ENCODE measurements at places on chromosomes 3 and 15.

GRCh38 chr3:99637368-99638111, 854 bp upstream of the COL8A1 start:
- no peak for DNase-seq

DNA sequence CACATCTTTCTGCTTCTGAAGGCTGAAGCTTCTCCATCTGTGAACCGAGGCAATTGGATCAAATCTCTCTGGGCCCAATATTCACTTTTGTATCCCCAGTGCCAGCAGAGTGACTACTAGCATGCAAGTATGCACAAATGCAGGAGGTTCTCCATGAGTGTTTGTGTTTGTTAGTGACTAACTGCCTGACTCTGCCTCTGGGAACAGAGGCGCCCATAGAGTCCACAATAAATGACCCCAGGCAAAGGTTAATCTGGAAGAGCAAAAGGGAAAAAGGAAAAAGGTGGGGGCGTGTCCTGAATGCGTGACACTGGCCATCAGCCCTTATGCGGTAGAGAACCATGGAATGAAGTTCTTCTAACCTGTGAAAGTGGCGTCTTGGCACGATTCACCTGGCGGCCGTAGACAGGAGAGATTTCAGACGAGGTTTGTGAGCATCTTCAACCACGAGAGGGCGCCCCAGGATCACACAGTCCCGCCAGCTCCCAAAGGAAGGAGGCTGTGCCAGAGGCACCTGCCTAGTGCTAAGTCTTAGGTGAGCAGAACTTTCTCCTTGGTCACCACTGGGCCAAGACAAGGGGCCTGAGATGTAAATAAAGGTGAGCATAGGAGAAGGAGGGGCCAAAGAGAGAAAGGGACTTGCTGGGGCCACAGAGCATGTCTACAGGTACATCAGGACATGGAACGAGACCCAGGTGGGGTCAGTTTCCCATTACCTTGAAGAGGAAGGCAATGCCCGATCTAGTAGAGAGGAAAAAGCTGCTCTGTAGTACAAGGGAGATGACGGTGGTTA, 44.2 kb downstream of the RBPMS2 start:
- DNase-seq: peak; percentile 88

- DNase-seq: no peak
Measured at GRCh38 chr3:126571078-126571477, 12.3 kb upstream of the C3orf22 start.

GRCh38 chr15:80034629-80035028, 24.8 kb upstream of the ZFAND6 start:
- no peak for DNase-seq

GRCh38 chr3:35638251-35638979, 910 bp upstream of the ARPP21 start:
- no peak for DNase-seq

DNA sequence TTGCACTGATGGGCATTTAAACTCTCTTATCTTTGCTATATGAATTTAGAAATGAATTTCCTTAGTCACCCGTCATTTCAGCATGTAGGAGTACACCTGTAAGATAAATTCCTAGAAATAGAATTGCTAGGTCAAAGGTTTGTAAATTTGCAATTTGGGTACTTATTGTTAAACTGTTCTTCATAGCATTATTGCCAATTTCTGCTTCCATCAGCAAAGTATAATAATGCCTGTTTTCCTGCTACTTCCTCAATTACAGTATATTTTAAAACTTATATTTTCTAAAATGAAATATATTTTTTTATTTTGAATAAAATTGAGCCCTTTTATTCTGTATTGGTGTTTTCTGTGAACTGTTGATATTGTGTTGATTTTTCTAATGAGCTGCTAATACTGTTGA, 16.3 kb upstream of the MCF2L2 start:
- DNase-seq: no peak

- no peak for DNase-seq
Measured at GRCh38 chr3:107661447-107662123, 138.8 kb downstream of the BBX start.

GRCh38 chr15:98924401-98925049, 83.1 kb downstream of the PGPEP1L start:
- no peak for DNase-seq

DNA sequence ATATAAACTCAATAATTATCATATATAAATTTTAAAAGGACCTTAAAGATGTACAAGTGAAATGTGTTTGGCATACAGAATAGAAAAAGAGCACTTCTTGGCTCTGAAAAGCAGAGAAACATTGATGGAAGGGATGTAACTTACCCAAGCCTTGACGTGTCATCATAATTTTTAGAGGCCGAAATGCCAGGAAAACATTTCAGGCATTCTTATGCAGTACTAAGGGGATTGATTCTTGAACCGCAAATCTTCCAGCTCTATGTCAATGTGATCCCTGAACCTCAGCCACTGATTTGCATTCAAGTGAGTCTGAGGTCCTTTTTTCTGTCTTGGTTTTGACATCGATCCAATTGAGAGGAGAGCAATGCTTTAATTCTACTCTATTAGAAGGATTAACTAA, 97.8 kb downstream of the CLDN1 start:
- no peak for DNase-seq

DNA sequence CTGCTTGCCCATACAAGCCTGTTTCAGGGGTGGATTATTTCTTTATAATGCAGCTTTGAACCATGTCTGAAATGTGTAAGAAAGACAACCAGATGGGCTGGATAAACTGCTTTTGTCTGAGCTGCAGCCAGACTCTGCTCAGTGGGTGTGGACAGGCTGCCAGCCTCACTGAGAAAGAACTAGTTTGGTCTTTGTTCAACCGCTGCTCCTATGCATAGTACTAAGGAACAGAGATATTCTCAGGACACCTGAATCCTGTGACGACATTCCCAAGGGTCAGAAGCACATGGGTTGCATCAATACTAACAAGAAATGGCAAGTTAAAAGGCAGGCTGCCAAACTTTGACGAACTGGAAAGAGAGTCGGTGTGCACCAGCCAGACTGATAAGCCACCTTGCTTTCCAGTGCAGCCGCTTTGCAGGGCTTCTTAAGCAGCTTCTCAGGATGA, 57.2 kb downstream of the PLD1 start:
- DNase-seq: peak; percentile 44

- no peak for DNase-seq
Measured at GRCh38 chr3:5051772-5052171, 70.3 kb upstream of the ARL8B start.

DNA sequence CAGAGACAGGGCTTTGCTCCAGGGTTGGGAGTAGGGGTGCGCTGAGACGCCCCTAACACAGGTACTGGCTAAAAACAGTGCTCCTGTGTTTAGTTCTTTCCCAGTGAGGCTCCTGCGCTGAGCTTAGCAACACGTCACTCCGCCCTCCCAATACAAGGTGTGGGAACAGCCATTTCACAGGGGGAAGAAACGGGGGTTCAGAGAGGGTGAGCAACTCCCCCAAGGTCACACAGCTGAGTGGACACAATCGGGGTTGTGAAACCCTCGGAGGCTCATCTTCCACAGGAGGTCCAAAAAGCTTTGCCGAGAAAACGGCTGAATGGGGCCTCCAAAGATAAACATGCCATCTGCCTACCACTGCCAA, 628 bp downstream of the PRRT3 start:
- no peak for DNase-seq

- no peak for DNase-seq
Measured at GRCh38 chr3:10505791-10506585, 602 bp upstream of the ATP2B2 start.

- no peak for DNase-seq
Measured at GRCh38 chr3:114550165-114550564, 256.3 kb downstream of the TIGIT start.

GRCh38 chr3:108546247-108546646, 35.9 kb upstream of the MYH15 start:
- DNase-seq: no peak

DNA sequence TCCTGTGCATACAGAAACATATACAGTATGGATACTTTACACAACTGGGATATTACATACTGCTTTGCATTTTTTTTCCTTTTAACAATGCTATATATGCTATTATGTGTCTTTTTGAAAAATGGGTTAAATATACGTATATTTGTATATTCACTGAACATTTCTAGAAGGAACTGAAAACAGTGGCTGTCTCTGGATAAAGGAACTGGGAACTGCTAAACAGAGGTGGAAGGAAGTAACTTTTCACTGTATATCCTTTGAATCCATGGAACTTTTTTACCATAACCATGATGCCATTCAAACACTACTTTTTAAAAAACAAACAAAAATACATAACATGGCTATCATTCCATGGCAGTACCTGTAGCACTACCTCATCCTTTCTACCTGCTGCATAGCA, 1.8 kb downstream of the MTFMT start:
- no peak for DNase-seq

GRCh38 chr3:13009132-13009945, 63.9 kb downstream of the IQSEC1 start:
- no peak for DNase-seq

GRCh38 chr3:42169579-42170120, 78.5 kb downstream of the TRAK1 start:
- DNase-seq: no peak

DNA sequence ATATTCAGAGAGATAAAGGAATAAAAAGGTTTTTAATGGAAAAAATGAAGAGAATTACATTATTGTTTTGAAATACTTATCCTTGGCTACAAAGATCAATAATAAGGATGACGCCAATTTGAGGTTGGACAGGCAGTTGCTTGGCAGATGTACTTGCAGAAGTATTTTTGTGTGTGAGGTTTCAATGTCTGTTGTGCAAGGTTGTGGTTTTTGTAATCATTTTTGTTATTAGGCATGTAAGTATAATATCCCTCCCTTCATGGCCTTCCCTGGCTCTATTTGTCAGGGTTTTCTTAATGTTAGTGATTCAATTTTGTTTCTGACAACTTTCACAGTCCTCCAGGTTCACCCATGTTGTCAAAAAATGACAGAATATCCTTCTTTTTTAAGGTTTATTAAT, 105.9 kb downstream of the OTOL1 start:
- no peak for DNase-seq

GRCh38 chr15:38254051-38254883, 1.6 kb downstream of the SPRED1 start:
- peak; percentile 45 for DNase-seq

GRCh38 chr3:152184971-152185686, 83.6 kb upstream of the MBNL1 start:
- DNase-seq: no peak

DNA sequence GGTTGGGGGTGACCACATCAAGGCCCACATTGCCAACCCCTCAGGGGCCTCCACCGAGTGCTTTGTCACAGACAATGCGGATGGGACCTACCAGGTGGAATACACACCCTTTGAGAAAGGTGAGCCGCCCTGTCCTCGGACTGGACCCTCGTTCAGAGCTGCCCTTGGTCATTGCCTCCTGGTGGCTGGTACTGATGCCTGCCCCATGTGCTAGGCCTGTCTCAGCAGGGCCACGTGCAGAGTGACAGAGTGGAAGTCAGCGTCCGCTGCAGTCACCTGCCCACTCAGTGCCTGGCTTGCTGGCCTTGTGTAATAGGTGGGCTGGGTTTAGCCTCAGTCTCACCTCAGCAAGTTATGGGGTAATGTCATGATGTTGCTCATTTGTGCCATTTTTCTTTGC, 86.4 kb downstream of the DNASE1L3 start:
- DNase-seq: no peak

GRCh38 chr3:129063091-129063640, 2.6 kb downstream of the GP9 start:
- DNase-seq: no peak

DNA sequence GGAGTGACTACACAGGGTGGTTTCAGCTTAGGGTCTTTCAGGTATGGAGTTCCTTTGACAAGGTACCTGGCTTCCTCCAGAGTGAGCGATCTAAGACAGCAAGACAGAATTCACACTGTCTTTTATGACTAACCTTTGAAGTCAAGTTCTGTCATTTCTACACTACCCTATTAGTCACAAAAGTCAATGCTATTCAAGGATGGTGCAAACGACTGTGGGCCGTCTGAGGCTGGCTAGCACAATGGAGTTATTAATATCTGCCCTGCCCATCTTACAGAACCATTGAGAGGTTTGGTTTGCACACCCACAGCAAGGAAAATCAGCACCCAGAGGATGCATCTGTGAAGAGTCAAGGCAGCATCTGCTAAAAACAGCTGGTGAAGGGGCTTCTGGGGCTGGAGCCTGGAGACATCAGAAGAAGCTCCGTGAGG, 62.9 kb upstream of the XCR1 start:
- no peak for DNase-seq

DNA sequence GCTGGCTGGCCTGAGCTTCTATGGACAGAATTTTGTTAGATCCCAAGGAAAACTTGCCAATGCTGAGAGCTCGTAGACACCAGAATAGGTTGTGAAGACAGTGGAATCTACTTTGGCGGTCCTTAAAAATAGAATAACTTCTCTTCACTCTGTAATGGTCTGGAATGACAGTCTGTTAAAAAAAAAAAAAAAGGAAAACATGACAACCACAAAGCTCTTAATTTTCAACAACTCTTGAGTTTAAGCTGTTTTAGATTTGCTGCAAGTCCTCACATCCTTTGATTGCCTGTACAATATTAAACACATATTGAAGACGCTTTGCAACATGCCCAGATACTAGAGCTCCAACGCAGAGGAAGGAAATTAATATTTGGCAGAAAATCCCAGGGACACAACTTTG, 122.8 kb upstream of the GALNT15 start:
- no peak for DNase-seq

- no peak for DNase-seq
Measured at GRCh38 chr3:63595221-63595620, 57.3 kb upstream of the SNTN start.

GRCh38 chr15:68921926-68922325, 8.4 kb upstream of the SPESP1 start:
- no peak for DNase-seq

GRCh38 chr3:22935040-22935439, 268.1 kb upstream of the UBE2E2 start:
- no peak for DNase-seq

DNA sequence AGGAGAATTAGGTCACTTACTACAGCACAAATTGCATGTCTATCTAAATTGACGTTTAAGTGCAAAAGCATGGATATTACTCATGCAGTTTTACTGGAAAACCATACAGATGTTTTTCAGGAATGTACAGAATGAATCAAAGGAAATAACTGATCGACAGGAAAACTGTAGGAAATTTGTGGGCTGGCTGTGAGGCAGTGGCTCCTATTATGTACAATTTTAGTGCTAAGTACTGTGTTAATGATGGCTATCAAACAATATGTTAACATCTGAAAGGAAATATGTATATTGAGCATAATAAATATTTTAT, 6.9 kb downstream of the NUDT16 start:
- no peak for DNase-seq

DNA sequence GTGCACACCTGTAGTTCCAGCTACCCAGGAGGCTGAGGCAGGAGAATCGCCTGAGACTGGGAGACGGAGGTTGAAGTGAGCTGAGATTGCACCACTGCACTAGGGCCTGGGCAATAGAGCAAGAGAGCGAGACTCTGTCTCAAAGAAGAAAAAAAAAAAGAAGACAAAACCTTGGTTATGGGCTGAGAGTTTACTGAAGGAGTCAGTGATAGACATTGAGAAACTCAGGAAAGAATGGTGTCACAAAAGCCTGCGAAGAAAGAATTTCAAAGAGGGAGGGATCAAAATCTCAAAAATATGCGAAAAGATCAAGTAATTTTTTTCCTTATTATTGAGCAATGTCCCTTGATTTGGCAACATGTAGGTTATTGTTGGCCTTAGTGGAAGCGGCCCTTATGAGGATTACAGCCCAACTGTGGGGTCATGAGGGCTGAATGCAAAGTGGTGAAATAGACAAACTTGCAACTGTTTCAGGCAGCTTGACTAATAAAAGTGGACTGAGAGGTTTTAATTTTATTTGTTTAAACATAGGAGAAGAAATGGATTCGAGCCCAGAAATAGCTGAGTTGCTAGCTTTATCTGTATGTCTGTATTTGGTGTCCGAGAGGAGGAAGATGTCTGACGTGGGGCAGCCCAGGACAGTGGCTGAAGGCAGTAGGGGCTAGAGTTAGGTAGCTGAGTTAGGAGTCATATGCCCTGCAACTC, 18.8 kb upstream of the CELF6 start:
- no peak for DNase-seq
